ENCODE measurements at places on chromosomes 13 and 19. TPM values are rescaled to one million over a fixed set of nuclear protein-coding genes. Genes with fewer than 3 reads are reported as not detected.

DNA sequence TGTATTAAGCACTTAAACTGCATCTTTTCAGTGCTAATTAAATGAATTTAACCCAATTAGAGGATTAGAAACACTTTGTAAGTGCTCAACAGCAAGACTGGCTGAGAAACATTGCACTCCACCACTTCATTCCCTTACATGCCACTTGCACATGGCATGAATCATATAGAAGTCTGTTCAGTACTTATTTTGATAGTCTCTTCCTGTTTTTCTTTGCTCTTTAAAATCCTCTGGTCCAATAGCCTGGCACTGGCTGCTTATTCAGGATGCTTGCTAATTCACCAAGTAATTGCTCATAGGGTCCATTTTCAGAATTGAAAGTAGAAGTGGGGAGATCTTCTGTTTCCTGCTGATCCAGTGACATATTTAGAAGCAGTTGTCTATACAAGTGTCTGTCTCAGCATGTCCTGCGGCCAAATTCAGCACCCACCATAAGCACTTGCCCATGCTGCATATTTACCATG, 900.1 kb downstream of the PCDH9 start:
- no peak for DNase-seq

- DNase-seq = no peak
These were observed 20.2 kb downstream of the TMEM150B start for GRCh38 chr19:55304980-55305379.

DNA sequence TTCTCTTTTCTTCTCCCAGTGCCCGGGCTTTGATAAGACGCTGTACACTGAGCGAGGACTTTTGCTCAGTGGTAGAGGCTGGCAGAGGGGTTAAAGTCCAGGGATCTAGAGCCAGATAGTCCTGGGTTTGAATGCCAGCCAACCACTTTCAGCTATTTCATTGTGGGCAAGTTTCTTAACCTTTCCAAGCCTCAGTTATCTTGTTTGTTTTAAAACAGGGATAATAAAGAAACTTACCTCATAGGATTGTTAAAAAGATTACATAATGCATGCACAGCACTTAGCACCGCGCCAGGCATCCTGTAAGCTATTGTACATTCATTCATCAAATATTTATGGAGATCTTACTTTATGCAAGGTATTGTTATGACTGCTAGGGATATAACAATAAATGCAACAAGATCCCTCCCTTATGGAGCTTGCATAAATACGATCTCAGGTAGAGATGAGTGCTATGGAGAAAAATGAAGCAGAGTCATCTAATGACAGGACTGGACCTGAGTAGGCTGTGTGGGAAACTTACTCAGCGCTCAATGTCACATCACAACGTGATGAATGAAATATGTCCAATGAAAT, 70.8 kb downstream of the LNX2 start:
- no peak for DNase-seq

- no peak for DNase-seq
These were observed 196.3 kb downstream of the LHFPL6 start for GRCh38 chr13:39406688-39407087.

DNA sequence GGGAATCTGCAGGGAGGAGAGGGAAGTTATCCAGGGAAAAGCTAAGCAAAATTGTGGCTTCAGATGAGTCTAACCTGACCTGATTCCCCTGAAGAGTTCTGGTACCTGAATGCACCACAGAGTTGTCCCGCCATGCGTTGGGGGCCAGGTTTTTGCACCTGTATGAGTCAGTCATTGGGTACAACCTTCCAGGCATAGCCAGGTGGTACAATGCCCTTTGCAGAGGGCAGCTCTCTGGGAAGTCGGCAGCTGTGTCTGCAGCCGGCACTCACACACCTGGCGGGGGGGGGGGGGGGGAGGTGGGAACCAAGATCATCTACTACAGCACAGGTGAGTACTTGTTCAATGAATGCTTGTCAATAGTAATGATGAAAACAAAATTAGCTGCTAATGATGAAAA, 52.5 kb upstream of the GTF3A start:
- DNase-seq = no peak

- no peak for DNase-seq
These were observed 1279.8 kb upstream of the PCDH9 start for GRCh38 chr13:68509734-68510621.

DNA sequence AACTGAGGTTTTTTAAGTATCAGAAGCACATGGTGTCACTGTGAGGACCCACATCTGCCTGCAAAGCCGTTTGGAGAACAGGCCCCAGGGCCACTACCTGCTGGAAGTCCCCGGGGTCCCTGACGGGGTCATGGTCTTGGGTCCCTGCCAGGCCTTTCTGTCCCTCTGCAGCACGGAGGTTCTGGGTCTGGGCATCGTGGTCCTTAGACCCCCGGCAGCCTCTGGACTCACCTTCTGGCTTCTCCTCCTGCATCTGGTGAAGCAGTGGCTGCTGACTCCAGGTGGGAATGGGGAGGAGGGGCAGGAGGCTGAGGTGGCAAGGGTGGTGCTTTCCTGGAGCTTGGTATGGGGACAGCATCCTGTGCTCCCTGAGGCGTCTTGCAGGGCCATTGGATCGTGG, 198.6 kb downstream of the TEX29 start:
- no peak for DNase-seq

GRCh38 chr19:42281146-42281826, 12.2 kb downstream of the CIC start:
- peak; percentile 81 for DNase-seq

Gene MCEMP1
- 0.85 TPM for total RNA-seq

All from right cardiac atrium (tissue), 5 donors.